ENCODE measurements at places on chromosomes 6 and 20.

DNA sequence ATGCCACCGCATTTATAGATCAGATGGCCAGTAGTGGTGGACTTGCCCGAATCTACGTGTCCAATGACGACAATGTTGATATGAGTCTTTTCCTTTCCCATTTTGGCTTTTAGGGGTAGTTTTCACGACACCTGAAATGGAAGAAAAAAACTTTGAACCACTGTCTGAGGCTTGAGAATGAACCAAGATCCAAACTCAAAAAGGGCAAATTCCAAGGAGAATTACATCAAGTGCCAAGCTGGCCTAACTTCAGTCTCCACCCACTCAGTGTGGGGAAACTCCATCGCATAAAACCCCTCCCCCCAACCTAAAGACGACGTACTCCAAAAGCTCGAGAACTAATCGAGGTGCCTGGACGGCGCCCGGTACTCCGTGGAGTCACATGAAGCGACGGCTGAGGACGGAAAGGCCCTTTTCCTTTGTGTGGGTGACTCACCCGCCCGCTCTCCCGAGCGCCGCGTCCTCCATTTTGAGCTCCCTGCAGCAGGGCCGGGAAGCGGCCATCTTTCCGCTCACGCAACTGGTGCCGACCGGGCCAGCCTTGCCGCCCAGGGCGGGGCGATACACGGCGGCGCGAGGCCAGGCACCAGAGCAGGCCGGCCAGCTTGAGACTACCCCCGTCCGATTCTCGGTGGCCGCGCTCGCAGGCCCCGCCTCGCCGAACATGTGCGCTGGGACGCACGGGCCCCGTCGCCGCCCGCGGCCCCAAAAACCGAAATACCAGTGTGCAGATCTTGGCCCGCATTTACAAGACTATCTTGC lies 725 bp downstream of the EEF1A1 start:
- DNase-seq, result peak; percentile 85

DNA sequence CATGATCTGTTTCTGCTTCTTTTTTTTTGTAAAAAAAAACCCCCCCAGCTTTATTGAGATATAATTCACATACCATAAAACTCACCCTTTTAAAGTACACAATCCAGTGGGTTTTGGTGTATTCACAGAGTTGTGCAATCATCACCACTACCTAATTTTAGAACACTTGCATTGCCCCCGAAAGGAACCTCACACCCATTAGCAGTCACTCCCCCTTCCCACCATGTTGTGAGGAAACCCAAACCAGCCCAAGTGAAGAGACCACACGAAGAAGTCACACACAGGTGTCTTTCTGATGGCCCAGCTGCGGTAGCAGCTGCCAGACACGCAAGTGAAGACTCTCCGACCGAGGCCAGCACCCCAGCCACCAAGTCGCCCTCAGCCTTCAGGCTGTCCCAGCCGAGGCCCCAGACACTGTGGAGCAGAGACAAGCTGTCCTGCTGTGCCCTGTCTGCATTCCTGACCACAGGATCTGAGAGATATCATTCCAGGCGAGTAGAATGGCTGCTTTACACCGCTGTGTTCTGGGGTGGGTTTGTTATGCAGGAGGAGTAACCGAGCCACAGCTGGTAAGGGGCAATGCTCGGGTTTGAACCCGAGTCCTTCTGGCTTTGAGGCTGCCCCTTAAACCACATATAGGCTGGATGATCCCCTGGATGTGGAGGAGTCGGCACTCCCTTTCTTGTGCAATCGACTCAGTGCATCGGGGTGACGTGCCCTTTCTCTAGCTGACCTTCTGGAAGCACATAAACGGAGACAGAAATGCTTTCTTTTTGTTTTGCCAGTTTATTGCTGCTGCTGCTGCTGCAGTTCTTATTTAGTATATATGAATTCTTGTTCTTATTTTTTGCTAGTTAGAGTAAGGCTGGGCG lies 59.1 kb upstream of the PTPN1 start:
- DNase-seq, result no peak

GRCh38 chr6:156978948-156979347 lies 201.8 kb downstream of the ARID1B start:
- no peak for DNase-seq

- DNase-seq, result no peak
These were observed 13.1 kb downstream of the NRSN1 start for GRCh38 chr6:24139080-24139479.

DNA sequence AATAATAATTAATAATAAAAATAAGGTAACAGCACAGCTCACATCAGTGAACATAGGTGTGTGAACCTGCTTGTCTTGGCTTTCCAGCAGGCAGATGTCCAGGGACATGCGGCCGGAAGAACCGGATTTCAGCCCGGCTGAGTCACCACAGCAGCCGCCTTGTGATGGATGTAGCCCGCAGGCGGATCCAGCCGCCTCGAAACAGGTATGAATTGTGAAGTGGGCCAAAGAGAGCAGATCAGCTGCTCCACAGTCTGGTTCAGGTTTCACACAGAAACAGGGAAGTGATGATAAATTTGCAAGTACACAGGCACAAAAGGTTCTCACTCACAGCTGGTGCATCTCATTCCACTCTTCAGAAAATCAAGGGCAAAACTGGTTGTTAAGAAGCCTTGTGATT lies 55.1 kb downstream of the ID4 start:
- DNase-seq, result no peak

DNA sequence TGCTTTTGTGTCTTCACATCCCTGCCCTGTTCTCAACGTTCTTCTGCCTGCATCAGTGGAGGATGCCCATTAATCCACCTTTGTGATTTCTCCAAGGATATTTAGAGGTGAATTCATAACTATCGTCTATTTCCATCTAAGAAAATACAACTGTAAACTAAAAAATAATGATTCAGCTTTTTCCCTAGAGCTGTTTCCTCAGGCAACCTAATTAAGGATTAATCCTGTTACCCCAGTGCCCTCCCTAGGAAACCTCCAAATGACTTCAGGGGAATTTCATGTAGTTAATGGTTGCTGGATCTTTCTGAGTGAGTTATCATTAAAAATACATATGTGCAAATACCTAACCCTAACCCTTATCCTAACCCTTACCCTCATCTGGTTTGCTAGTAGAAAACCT lies 14.6 kb upstream of the AFDN start:
- DNase-seq, result no peak

DNA sequence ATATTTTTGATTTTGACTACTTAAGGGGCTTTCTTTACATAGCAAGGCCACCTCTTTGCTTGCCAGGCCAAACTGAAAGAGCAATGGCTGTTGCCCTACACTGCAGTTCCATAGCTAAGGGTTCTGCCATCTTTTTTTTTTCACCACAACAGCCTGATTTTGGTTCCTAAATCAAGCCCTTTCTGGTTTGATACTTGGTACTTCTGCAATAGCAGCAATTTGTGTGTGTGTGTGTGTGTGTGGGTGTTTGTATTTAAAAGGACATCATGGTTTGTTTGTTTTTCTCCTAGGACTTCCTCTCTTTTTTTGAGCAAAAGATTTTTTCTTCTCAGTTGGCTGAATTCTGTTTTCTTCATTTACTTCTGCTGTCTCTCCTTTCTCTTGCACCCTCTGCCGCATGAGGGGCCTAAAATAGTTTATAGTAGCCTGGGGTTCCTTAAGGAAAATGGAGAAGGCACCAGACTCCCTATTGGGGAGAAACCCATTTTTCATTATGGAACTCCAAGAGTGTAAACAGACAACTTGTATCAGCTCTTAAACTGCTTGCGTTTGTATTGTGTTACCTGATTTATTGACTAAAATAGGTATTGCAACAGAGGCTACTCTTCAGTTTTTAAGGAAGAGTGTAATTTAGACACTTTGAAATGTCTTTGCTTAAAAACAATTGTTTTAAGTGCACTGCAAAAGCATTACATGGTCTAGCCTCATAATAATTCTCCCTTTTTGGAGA lies 12.2 kb upstream of the GCLC start:
- DNase-seq, result no peak

GRCh38 chr6:167690931-167691330 lies 135.8 kb upstream of the AFDN start:
- DNase-seq, result no peak

GRCh38 chr6:165830761-165831160 lies 167.7 kb upstream of the PDE10A start:
- DNase-seq, result no peak

- DNase-seq, result no peak
These were observed 37.9 kb upstream of the MAS1 start for GRCh38 chr6:159852877-159853276.

DNA sequence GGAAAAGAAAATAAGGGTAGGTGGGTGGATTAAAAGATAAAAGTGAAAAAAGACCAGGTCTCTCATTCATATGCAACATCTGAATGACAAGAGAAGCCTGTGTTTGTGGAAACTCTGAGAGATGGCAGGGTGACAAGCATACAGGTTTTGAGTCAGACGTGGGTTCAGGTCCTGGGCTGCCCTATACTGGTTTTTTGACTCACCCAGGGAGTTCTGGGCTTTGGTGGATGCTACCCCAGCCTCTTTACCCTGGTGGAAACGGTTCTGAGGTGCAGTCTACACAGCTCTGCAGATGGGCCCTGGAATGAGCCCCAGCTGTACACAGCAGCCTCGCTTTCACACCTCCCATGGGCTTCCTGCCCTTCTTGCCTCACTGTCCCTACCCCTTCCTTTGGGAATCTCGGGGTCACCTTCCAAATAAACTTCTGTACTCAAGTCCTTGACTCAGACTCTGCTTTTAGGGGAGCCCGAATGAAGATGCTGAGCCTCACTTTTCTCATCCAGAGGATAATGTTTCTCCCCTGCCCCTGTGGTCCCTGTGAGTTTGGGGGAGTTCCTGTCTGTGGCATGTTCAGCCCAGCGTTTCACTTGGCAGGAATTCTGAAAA lies 77.7 kb upstream of the CLDN20 start:
- DNase-seq, result peak; percentile 71

Data from activated naive CD4-positive, alpha-beta T cell treated with anti-CD3 and anti-CD28 coated beads, Interleukin-2, amount 50 U/mL, for 16 hours (primary cell).